Thoracic aorta (tissue), 2 donors: ENCODE measurements at places on chromosomes 3 and 15.

DNA sequence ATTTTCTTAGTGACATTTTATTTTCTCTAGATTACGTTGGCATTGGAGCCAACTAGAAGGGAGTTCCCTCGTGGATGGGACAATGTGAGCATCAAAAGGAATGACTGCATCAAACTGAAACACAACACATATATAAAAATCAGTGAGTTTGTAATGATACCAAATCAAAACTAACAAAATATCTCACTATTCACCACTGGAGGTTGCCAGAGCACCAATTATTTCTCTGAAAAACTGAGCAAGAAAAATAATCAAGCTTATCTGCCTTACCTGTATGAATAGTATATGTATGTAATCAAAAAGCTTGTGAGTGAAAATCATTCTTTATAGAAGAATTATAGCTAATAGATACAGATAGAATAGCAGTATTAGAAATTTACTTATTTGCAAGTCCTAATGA is 46.8 kb upstream of the OTOL1 start:
- no peak for DNase-seq

DNA sequence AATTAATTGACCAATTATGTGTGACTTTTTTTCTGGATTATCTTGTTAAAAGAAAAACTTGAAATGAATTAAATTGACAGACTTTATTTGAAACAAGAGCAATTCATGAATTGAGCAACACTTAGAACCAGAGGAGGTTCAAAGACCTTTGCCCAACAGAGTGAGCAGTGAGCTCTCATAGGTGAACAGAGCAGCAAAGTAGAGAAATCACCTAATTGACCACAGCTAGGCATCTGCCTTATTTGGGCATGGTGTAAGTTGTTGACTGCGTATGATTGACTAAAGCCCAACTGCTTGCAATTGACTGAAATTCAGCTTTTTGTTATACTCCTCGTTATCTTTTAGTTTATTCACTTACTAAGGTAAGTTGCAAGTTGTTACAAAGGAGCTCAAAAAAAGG is 1216.0 kb upstream of the ALCAM start:
- no peak for DNase-seq

DNA sequence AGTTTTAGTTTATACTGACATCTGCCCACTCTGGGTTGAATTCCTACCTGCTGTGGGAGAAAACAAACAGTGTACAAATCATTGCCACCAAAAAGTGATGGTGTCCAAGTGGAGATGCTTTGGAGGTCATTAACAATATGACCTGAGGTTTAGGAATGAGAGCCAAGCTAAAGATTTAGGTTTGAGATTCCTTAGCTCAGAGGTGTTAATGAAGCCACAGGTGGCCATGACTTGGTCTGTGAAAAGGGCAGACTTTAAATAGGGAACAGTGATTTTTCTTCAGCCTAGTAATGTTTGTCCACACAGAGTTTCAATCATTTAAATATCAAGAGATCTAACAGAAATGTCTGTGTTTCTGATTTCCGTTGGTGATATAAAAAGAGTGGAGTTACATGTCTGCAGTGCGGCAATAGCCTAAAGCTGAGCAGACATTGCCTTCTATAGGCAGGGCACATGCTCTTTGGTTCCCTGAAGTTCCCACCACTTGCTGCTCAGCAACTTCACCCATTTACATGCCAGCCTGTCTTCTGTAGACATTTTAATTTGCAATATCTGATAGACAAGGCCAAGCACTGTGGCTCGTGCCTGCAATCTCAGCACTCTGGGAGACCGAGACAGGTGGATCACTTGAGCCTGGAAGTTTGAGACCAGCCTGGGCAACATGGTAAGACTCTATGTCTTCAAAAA is 423.2 kb downstream of the IL5RA start:
- no peak for DNase-seq

GRCh38 chr3:49903451-49904424 is at the start of gene MST1R:
MST1R (minus strand) TSS chr3:49903873; CDS start chr3:49903609, 264 bp downstream.
- DNase-seq: no peak

DNA sequence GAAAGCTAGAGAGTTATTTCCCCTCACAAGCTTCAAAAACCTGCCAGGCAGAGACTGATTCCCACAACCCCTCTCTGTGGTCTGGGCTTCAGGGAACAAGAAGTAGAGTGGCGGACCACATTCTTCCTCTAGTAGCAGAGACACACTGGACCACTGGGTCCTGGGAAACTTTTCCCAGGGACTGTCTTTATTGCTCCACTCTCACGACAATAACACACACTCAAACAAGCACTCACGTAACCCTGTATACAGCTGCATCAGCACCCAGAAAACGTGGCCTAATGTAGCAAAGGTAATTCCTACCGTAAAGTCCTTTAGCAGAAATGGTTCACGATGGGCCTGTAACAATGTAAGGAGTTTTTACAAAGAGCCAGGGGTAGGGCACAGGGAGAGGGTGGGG is 27.6 kb downstream of the CPOX start:
- DNase-seq: no peak

DNA sequence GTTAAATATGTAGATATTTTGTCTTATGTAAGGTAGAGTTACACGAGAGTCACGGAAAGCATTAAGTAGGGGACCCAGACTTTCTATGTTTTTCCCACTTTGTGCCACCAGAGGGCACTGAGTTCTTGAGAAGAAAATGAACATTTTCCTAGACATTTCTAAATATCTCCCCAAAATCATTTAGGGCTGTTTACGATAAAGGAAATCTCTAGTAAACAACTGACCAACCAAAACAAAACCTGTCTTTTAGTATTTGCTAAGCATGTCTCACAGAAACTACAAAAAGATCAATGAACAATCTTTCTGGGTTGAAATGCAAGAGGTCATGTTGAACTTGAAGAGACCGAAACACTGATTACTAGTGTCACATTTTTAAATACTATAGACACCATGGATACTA is 16.1 kb downstream of the POU1F1 start:
- no peak for DNase-seq

DNA sequence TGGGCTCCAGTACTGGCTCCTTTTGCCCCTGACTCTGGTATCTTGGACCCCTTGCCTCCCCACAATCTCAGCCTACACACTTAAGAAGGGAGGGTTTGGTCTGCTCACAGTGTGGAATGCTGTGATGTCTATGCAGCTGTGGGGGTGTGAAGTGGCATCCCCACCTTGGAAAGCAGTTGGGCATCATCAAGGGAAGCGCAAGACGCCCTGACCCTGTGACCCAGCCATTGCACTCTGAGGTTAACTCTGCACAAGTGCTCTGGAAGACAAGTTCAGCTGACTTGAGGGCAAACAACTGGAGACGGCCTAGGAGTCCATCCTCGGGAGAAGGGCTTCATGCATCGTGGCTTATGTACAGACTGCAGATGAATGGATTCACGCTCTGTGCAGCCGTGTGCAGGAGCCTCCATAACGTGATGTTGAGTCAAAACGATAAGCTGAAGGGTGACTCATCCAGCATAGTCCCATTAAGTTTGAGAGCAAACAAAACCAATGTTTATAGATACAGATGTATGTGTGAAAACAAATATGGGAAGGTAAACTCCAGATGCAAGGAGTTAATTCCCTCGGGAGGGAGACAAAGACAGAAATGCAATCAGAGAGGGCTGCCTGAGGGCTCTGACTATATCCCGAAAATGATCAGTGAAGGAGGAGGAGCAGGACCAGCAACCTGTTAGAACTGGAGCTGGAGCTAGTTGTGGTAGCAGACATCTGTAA is 86.8 kb downstream of the LSM3 start:
- no peak for DNase-seq

- DNase-seq: no peak
These were observed 23.7 kb upstream of the NR2E3 start for GRCh38 chr15:71786673-71787072.

DNA sequence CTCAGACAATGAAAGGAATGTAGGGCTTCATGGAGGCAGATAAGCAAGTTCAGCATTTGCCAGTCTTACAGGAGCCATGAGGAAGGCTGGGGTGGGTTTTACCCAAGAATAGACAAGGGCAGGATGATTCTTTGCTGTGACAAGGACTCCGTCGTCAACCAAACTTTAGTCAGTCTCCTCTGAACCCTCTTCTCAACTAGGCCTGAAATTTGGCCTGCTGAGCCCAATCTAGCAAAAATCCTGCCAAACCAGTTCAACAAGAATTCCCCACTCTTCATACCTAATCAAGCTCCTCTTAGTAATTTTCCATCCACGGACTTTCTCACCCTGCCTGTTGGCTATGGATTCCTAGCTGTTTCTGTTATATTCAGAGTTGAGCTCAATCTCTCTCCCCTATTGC is 280.5 kb downstream of the TBL1XR1 start:
- DNase-seq: no peak

DNA sequence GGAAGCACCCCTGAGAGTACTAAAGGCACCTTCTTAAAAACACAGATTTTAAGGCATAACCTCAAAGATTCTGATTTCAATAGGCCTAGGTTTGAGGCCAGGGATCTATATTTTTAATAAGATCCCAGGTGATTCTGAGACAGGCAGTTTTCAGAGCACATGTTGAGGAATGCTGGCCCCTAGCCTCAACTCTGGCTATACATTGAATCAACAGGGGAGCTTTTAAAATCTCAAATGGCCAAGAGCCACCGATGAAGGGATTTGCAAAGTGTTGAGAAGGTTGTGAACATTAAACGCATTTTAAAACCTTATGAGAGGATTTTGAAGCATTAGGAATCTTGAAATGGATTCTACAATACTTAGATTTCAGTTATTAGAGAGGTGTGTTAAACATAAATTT is 268.8 kb upstream of the ARHGEF26 start:
- no peak for DNase-seq

DNA sequence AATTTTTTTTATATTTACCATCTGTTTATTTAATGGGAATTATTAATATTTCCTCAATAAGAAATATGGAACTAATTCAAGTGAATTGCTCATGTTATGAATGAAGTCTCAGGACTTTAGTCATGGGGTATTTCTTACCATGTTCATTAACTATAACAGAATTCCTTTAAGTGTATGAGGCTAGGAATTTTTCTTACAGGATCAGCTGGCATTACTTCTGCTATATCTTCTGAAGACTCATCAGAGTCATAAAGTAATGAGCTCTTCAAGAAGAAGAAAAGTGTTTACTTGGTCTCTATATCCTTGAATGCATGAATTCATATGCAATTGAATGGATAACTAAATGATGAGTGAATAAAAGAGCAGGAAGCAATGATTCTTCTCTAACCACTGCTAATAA is 486.8 kb upstream of the THBS1 start:
- DNase-seq: no peak

DNA sequence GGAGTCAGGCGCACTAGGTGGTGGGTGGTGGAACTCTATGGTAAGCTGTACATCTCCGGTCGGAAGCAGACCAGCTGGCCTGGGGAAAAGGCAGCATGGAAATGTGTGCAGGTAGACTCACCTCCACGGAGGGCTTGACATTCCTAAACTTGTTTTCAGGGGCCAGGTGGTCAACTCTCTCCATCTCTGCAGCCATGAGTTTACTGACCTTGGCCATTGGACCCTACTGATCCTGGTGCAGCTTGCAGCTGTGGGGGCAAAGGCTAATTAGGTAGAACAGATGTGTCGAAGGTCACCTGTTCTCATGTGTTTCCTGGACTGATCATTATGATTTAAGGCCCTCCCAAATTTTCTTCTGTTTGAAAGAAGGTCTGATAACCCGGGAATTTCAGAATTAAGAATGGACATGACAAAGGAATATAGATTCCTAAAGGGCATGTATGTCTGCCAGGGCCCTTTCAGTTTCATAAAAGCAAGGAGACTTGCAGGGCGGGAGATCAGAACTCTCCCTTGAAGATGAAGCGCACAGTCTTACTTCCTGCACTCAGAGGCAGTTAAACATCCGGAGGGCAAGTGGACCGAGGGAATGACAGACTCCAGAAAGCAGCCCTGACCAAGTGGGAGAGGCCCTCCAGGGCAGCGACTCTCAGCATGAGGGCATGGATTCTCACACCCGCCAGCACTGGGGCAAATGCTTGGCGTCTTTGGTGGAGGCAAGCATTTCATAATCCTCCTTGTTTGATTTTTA is 56.1 kb upstream of the CMTM7 start:
- no peak for DNase-seq

GRCh38 chr15:92822216-92823144 is 77.6 kb upstream of the CHD2 start:
- no peak for DNase-seq

- DNase-seq: no peak
These were observed 224.6 kb downstream of the GREM1 start for GRCh38 chr15:32942401-32942841.

DNA sequence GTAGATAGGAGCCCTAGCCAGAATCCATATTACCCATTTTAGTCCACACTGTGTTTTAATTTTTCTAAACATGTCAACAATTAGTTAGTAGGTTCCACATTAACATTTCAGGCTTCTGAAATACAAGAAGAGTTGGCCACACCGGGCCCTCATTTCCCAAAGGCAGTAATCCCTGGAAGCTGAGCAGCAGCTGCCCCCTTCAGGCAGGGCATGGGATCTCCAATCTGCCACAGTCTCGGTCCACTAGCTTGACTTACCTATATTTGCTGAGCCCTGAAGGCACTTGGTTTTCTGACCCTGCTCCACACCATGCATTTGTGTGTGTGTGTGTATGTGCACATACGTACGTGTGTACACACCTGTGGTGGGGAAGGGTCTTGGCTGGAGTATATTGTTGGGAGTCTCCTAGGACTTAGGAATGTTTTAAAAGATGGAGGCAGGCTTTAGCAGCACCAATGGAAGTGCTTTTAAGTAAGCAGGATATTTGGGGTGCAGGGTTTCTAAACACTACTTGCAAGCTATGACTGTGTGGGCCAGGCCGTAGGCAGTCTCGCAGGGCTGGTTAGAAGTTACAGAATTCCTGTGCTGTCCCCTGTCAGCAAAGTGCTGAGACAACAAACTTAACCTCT is 71.2 kb upstream of the SOX14 start:
- DNase-seq: no peak

DNA sequence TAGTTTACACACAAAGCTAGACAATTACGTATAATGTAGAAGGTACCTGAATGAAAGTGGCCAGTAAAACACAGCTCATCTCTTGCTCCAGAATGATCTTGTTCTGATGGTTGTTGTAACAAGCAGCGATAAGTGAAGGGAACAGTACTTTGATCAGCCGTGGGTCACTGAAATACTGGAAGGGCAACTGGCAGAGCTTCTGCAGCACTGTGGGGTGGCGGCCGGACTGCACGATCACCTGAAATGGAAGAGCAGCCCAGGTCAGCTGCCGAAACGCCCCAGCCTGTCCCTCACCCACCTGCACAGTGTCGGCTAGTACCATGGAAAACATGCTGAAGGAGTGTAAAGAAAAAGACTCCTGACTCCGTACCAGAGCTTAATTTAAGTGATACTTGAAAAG is 17.3 kb downstream of the ISL2 start:
- no peak for DNase-seq

- DNase-seq: peak; percentile 28
These were observed 513.7 kb downstream of the FOXP1 start for GRCh38 chr3:71069797-71070196.

GRCh38 chr3:187196573-187197334 is 532 bp upstream of the RTP1 start:
- no peak for DNase-seq

- no peak for DNase-seq
These were observed 401.8 kb downstream of the SHQ1 start for GRCh38 chr3:72446218-72447058.
